ENCODE measurements at places on chromosomes 3 and 15. TPM values are rescaled to one million over a fixed set of nuclear protein-coding genes. Genes with fewer than 3 reads are reported as not detected.

DNA sequence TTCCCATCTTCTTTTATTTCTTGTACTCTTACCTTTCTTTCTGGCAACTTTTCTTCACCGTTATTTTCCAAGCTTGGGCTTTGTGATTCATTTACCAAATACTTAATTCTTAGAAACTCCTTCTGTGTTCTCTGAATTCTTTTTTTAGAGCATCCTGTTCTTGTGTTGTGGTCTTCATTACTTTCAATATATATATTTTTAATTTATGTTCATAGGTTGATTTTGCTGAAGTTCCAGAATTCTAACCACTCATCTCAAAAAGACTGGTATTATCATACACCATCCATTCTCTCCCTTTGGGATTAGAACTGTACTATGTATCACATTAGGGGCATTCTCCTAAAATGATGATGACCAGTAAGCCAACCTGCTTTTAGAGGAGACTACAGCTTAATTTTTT is 362.3 kb upstream of the CBLB start:
- DNase-seq: no peak

DNA sequence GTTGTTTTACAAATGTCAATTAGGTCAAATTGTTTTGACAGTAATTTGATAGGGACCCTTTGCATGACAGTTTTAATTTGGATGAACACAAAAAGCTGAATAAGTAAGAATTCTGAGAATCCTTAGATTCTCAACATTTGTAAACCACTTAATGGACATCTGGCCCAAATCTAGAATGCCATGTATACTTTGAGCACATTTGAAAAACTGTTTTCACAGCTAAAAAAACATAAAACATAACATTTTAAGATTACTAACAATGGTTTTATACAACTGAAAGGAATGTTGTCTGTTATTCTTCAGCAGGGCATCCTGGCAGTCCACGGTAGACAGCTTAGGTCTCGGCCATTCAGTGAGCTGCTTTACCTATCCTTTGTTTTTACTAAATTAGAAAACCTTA is 34.5 kb upstream of the TM2D3 start:
- DNase-seq: no peak

- DNase-seq: no peak
These were observed 8.4 kb downstream of the SNAP23 start for GRCh38 chr15:42503825-42504224.

CPEB1 gene
- 1.1 TPM for total RNA-seq

Measured in tongue (tissue), 3 donors.